ENCODE measurements at places on chromosomes 6 and 20.

DNA sequence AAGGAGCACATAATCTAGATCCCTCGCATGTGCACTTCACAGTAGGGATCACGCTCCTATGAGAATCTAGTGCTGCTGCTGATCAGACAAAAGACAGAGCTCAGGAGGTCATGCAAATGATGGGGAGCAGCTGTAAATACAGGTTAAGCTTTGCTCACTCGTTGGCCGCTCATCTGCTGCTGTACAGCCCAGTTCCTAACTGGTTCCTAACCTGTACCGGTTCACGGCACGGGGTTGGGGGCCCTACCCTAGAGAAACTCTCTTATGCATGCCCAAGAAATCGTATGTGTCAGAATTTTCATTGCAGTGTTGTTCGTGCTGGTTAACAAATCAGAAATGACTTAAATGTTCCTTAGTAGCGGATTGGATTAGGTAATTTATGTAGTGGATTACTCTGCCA, 116.1 kb downstream of the CDH26 start:
- no peak for DNase-seq

- DNase-seq: no peak
Observed at GRCh38 chr6:154619146-154619545, 108.7 kb upstream of the CNKSR3 start.

- DNase-seq: no peak
Observed at GRCh38 chr6:13012296-13012695, 295.7 kb downstream of the PHACTR1 start.

DNA sequence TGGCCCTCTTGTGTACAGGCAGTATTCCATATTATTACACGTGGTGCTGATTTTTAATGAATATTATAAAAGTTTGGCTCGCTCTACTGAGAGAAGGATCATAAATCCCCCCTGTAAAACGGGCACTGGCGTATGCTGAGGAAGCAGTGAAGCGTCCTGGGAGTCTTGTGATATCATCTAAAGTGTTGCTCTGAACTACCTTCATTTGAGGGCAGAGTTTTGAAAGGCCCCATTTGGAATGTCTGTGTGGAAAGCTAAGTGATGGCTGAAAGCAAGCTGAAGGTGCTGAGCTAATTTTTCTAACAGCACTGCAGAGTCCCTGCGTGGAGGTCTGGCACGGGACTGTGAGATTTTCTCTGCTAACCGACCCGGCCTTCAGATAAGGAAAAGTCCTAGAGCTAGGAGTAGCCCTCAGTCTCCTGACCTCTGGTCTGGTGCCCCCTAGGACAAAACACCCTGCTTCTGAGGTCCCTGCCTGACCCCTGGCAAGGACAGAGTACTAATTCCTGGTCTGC, 1.3 kb upstream of the BACH2 start:
- DNase-seq: no peak

- DNase-seq: no peak
Observed at GRCh38 chr20:32010666-32011065, 428 bp downstream of the CCM2L start.

DNA sequence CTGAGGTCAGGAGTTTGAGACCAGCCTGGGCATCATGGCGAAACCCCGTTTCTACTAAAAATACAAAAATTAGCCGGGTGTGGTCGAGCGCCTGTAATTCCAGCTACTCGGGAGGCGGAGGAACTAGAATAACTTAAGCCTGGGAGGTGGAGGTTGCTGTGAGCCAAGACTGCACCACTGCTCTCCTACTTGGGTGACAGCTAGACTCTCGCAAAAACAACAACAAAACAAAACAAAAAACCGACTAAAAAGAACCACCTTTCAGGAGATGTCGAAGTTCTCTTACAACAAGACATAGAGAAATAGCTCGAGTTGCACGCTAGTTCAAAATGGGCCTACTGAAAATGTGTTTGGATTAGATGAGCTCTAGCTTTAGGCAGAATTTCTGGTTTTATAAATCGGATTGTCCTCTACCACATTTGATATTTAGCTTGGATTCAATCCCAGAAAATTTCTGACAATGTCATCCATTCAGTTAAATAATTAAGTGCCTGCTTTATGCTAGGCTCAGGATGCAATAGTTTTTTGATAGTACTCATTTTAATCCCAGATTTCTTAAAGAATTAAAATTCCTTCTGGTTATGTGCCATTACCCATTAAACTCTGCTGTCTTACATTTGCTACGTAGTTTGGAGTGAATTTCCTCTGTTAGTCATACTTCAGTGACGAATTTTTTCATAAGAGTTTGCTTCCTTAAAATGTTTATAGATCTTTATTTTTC, 137.5 kb upstream of the SHLD1 start:
- no peak for DNase-seq

GRCh38 chr6:157150076-157150475, 173.2 kb downstream of the TMEM242 start:
- DNase-seq: no peak

DNA sequence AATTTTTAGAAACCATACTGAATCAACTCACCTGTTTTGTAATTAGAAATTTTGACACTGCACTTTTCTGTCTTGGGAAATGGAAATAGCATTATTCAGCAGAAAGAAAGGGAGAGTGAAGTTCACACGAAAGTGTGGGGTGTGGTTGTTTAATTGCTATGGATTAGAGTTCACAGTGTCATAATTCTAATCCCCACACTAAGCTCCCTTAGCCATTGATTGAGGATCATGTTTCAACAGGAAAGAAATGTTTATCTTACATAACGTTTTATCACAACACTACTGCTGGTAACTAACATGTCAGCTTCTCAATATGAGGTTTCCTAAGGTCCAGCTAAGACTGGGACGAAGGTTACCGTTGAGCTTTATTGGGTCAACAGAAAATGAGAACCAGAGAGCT, 31.4 kb upstream of the GSTA5 start:
- DNase-seq: no peak

GRCh38 chr20:38649275-38649891, 47.8 kb downstream of the ARHGAP40 start:
- DNase-seq: no peak

DNA sequence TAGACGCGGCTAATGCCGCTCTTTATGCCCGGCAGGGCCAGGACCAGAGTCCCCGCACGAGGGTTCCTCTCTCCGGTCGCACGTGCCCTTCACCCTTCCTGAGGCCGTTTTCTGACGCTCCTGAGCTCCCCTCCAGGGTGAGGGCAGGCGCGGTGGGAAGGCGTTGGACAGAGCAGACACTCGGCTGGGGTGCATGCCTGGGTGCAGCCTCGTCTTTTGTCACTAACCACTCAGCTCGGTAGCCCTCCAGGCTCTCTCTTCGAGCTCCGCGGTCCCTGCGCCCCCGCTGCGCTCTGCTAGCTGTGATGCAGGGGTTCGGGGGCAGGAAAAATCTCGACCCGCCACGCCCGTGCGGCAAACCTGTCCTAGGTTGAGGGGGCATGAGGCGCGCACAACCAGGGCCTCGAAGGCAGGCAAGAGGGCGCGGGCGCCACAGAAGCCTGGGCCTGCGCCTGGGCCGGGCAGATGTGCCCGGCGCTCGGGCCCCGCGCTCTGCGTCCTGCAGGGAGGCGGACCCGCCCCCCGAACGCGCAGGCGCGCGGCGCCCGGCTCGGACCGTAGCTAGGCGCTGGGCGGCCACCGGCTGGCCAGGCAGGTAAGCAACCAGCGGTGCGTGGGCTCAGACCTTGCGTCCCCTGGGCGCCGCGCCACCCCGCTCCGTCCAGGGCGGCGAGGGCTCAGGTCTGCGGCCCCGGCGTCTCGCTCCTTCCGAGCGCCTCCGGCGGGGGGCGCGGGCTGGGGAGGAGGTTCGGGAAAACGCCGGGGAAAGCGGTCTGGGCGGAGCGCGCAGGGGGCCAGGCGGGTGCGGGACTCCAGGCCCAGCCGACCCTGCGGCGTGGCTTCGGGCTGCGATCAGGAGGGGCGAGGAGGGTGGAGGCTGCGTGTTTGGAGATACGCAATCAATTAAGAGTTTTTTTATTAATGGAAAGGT, at the start of gene L3MBTL1:
TSS of gene L3MBTL1 (plus strand) at position 548 of the 931 bp plus-strand sequence. CDS start 5,807 bp downstream, outside the sequence.
- DNase-seq: no peak

GRCh38 chr6:15508441-15508871, 154.4 kb downstream of the DTNBP1 start:
- DNase-seq: no peak

DNA sequence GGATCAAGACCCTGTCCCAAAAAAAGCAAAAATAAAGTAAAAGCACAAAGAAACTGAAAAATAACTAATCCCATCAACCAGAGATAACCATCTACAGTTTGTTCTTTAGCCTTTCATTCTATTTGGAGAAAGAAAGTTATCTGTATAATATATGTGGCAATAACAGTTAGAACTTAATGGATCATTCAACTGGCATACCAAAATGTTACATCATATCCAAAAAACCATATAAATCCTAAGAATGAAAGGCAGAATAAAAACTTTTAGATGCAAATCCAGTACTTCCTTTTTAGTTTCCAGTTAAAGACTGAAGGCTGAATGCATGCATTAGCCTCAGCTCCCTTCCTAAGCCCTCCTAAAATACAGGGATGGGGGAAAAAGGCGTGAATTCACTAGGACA, 25.2 kb downstream of the ILRUN start:
- DNase-seq: no peak

DNA sequence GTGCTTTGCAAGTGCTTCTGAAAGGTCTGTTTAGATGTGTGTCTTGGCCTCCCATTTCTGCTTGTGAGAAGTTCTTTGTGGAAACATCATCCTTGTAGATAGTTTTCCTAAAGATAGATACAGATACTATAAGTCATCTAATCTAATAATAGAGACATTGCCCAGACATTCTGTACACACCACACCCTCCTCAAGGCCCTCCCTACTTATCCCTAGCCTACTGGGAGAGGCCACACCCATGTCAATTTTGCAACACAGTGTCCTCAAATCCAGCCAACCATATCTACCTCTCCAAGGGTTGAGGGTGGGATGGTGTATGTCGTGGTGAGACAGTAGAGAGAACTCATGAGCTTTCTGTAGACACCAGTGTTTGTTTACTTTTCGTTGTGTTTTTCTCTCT, 6.2 kb downstream of the KDM1B start:
- no peak for DNase-seq

DNA sequence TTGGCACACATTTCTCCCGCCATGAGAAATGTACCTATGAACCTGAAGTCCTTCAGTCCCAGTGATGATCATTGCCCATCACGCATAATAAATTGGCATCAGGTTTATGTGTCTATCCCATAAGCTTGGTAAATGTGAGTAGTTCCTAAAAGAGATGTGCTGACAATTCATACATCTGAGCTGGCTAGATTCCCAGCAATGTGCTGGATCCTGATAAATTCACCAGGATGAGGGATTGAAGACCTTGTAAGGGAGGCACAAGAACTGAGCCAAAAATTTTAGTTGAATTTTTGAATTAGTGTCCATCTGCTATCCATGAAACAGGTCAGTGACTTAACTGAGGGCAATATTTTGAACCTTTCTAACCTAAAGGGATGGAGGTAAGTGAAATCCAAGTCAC, 267.9 kb upstream of the CITED2 start:
- peak; percentile 19 for DNase-seq

DNA sequence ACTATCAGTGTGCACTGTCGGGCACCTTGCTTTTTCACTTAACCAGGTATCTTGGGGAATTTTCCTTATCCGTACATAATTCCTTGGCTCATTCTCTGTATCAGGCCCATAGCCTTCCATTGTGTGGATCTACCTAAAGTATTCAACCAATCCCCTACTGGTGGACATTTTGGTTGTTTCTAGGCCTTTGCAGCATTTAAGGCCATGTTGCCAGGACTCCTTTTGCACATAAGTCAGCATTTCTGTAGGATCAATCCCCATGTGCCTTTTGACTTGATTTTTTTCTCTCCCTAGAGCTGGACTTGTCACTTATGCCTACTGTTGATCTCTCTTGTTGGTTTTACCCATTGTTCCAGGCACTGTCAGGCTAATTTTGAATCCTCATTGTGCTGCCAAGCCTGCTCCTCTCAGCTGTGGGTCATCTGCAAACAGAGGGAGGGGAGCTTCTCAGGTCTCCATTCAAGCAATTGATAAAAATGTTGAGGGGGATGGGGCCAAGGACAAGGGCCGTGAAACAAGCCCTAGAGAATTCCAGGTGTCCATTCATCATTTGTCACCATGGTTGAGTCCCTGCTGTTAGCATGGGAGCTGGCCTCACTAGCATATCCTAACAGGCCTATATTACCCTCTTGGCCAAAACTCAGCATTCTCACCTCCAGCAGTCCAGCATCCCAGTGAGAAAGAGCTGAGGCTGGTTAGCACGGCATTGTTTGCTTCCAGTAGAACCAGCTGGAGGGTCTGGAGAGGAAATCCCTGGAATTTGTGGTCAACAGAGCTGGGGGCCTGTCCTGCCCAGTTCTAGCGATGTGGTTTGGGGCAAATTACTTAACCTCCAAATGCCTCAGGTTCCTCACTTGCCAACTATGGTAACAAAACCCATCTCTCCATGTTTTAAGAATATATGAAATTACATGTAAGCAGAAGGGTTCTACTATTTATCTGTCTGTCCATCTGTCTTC, 178.4 kb downstream of the MRPL14 start:
- DNase-seq: no peak

DNA sequence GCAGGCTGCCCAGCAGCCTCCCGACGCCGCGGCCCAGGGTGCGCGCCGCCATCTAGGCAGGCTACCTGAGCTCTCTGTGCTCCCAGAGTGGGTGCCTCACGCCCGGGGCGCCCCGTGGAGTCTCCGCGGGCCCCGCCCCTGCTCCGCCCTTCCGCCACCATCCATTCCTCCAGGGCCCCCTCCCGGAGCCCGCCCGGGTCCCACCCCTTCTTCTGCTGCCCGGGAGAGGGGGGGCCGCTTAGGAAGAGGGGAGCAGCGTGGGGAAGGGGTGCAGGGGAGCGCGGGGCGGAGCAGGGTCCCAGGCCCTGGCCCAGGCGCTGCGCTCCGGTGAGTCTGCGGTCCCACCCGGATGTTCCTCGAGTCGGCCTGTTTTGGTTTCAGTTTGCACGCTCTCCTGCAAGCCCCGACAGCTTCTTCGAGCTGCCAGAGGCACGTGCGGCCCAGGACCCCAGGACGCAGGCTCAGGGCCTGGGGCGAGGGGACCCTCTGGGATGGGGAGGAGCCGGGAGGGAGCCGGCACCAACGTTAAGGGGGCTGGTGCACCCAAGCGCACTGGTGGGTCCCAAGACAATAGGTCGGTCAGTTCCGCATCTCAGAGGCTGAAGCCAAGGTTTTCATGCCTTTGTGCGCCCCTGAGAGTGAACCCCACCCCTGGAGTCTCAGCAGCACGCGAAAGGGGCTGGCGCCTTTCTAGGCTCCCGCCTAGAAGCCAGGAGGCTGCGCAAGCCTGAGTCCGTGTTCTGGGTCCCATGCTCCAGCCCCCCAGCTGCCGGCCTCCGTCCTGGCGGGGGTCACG, at the start of gene ACSS1:
TSS of gene ACSS1 (minus strand) at position 89 of the 796 bp plus-strand sequence. CDS start at position 52, 37 bp downstream.
- DNase-seq: peak; percentile 72

- DNase-seq: no peak
Observed at GRCh38 chr6:11811644-11812264, 33.2 kb upstream of the ADTRP start.

DNA sequence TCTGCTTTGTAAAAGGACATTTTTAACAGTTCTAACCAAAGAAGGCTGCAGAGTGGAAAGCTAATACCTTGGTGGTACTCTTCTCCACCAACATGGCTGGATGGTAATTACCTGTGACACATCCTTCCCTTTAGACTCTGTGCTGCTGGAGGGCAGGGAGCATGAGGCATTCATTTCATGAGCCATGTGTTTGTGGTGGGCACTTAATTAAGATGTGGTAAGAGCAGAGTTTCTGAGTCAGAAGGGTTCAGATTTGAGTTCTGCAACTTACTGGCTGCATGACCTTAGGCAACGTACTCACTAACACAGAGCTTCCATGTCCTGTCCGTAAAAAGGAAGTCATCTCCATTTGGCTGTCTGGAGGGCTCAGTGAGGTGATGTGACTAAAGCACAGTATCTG, 9.1 kb upstream of the ZNF133 start:
- no peak for DNase-seq
